CD4-positive, alpha-beta T cell treated with Interleukin-12 subunit alpha and Interleukin-12 subunit beta, for 1 hour (primary cell): ENCODE measurements at places on chromosomes 4 and X.
A peak's percentile ranks its signal among the peaks of the same experiment; 100 is the strongest.

GRCh38 chr4:112952313-112952700 is 97.1 kb upstream of the ANK2 start:
- no peak for DNase-seq

DNA sequence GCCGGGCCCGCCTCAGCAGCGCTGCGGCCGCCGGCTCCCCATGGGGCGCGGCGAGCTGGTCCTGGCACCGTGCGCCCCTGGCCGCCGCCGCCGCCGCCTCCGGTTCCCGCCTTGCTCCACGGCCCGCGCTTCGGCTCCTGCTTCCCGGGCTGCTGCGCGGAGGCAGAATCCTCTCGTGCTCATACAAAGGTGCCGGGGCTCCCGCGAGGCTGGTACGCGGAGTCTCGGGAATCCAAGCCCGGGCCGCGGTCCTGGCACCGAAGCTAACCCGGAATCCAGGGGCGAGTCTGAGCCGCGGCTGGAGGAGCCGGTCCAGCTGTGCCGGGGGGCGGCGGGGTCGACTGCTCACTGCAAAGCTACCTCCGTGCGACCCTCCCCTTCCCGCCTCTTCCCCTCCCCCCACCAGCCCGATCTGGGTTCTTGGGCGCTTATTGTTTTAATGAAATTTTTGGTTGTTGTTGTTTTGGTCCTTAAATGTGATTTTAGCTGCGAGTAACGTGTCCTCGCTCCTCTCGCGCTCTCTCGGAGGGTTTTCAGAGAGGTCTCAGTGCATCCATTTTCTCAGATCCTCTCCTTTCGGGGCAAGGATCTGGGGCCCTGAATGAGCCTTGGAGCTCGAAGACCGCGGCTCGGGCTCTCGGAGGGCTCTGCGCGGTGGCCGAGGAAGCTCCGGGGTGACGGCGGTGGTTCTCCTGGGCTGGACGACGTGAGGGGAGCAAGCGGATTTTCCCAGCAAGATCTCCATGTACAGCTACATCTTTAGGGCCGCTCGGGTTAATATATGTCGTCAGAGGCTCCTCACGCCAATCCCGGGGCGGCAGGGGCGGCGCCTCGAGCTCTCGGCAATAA is at the start of gene HAND2:
HAND2 (minus strand) TSS at position 753 of the 849 bp plus-strand sequence. CDS start 940 bp downstream, outside the sequence.
- no peak for DNase-seq

DNA sequence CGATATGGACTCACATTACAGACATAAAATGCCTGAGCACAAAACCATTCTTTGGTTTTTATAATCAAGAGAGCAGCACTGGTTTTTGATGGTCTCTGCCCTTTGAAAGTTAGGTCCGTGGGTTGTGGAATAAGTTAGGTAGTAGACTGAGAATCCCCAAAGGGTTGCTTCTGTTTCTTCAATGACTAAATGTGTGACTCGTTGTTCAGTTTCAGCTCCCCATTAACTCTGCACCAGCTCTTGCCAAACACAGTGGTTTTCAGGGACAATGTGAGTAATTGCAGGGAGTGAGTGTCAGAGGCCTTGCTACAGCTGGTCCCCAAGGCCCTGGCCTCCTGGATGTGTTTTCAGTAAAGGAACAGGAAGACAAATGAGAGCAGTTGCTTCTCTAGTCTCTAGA is 24.8 kb downstream of the SMIM20 start:
- no peak for DNase-seq

- DNase-seq, result no peak
Observed at GRCh38 chr4:29309050-29309449, 1411.1 kb upstream of the PCDH7 start.

- DNase-seq, result no peak
Observed at GRCh38 chr4:97185233-97185632, 958.0 kb downstream of the STPG2 start.

GRCh38 chr4:8706216-8707044 is 113.9 kb downstream of the CPZ start:
- no peak for DNase-seq

- no peak for DNase-seq
Observed at GRCh38 chrX:100674705-100675104, 30.7 kb downstream of the SRPX2 start.

DNA sequence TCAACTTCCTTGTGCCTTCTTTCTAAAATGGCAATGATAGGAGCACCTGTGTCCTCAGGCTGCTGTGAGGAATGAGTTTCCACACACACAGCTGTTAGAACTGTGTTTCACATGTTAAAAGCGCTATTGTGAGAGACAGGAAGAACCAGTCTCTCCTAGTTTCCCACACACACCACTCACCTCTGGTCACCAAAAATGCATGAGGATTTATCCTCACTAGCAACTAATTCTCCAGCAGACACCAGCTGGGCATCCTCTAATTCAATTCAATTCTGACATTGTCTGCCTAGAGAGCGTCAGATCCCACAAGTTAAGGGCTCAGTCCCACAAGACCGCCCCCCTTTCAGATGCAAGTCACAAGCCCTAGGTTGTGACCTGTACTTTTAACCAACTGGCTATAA is 29.0 kb upstream of the SLC2A9 start:
- DNase-seq, result no peak

DNA sequence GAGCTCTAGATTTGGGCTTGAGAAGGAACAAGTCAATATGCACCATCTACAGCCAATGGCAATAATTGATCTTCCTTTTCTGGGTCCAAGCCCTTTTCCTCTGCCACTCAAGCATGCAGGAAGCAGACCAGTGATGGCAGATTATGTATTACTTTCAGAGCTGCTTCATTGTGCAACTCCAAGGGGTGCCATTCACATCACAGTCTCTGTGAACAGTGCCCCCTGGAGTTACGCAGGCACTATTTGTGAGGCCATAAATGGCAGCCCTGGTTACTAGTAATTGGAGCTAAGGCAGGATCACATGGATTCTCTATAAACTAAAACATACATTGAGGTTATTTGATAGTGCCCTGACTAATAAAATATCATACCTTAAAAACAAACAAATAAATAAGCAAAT is 313.4 kb upstream of the SLC7A11 start:
- no peak for DNase-seq

DNA sequence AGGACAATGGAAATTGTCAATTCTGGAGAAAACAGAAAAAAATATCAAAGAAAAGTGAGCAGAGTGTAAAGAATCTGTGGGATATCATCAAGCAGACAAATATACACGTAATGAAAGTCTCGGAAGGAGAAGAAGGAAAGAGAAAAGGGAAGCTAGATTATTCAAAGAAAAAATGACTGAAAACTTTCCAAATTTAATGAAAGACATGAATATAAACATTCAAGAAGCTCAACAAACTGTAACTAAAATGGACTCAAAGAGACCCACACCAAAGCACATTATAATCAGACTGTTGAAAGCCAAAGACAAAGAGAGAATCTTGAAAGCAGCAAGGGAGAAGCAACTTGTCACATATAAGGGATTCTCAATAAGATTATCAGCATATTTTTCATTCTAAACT is 28.3 kb downstream of the PARM1 start:
- DNase-seq, result no peak

DNA sequence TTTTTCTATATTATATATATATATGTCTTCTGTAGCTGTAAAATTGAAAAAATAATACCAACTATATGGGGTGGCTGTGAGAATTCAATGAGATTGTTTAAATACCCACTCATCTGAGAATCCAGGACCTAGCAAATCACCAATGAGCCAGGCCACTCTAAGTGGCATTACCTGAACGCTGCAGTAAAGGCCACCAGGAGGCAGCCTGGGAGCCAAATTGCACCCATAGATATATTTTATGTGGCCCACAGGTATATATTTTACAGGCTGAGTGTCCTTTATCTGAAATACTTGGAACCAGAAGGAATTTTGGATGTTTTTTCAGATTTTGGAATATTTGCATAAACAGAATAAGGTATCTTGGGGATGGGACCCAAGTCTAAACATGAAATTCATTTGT is 58.2 kb upstream of the C4orf50 start:
- DNase-seq, result peak; percentile 11

DNA sequence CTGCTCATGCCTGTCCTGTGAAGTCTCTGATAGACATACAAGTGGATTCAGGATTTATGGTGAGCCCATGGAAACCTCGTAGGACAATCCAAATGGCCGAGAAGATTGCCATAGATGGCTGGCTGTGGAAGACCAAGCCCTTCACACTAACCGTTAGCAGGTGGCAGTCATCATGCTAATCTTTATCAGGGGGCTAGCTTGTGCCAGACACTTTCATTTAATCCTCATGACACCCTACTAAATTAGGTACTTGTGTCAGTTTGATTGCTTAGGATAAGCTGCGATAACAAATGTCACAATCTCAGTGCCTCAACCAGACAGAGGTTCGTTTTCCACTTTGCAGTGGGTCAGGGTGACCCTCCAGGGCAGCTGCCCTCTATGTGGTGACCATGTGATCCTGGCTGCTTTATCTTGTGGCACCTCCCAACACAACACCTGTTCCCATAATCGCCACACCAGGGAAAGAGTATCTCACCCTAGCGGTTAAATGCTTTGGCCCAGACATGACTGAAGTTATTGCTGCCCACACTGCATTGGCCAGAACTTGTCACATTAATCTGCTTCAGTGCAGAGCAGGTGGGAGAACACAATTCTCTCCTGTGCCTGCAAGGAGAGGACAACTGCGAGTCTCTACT is 60.8 kb downstream of the REPS2 start:
- DNase-seq, result no peak

GRCh38 chr4:61004651-61005170 is 195.4 kb upstream of the ADGRL3 start:
- DNase-seq, result no peak

- peak; percentile 34 for DNase-seq
Observed at GRCh38 chrX:47030339-47030738, 47.9 kb upstream of the RGN start.

DNA sequence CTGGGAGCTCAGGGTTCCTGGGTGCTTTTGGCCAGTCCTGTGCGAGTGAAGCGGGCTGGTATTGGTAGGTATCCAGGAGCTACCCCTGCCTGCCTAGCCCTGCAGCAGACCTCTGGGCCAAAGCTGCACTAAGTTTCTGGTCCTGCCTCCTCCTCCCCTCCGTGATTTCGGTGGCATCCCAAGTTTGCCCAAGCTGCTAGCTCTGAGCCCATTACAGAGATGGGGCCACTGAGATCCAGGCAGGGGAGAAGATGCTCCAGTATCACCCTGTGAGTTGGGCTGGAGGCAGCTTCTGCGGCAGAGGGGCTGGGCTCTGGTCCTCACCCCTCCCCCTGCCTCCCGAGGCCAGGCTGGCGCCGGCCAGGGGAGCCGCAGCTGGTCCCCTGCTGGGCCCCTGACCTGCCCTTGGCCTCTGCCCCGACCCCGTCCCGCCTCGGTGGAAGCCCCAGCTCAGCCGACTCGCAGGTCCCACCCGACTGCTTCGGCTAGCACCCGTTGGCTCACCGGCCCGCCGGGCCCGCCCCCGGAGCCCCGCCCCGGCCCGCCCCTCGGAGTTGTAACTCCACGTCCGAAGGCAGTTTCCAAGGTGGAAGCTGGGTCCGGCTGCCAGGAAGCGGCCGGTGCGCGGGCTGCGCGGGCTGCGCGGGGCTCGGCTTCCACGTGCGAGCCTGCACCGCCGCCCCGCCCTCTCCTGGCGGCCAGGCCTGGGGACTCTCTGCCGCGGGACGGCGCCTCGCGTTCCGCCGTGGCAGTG is at the start of gene DUSP9:
DUSP9 (plus strand) TSS at position 584 of the 754 bp plus-strand sequence. CDS start 751 bp downstream, outside the sequence.
- DNase-seq, result no peak

GRCh38 chr4:167838686-167839085 is 253.7 kb upstream of the ANXA10 start:
- DNase-seq, result no peak

- no peak for DNase-seq
Observed at GRCh38 chr4:54999003-54999402, 126.4 kb downstream of the KDR start.

DNA sequence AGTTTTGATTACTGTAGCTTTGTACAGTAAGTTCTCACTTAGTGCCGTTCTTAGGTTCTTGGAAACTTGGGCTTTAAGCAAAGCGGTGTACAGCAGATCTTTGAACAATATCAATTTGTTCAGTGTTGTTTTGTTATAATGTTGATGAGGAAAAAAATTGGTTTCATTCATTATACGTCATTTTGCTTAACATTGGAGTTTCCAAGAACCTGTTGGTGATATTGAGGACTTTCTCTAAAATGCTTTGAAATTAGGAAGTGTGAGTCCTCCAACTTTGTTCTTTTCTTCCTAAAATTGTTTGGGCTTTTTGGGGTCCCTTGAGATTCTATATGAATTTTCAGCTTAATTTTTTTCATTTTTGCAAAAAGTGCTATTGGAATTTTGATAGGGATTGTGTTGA is 49.1 kb downstream of the STAG2 start:
- DNase-seq, result no peak

GRCh38 chrX:149469406-149469805 is 35.7 kb downstream of the IDS start:
- DNase-seq, result no peak

GRCh38 chrX:53156207-53156596 is 62.3 kb downstream of the KANTR start:
- DNase-seq, result no peak

- no peak for DNase-seq
Observed at GRCh38 chr4:43853565-43854264, 594.9 kb downstream of the KCTD8 start.

DNA sequence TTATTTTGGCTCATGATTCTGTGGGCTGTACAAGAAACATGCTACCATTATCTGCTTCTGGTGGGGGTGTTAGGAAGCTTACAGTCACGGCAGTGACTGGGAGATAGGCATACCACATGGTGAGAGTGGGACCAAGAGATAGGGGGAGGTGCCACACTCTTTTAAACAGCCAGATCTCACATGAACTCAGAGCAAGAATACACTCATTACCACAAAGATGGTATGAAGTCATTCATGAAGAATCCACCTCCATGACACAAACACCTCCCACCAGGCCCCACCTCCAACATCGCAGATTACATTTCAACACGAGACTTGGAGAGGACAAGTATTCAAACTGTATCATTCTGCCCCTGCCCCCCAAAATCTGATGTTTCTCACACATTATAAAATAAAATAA is 2396.7 kb downstream of the PCDH7 start:
- no peak for DNase-seq

- DNase-seq, result no peak
Observed at GRCh38 chr4:79862821-79863220, 210.2 kb downstream of the ANTXR2 start.

DNA sequence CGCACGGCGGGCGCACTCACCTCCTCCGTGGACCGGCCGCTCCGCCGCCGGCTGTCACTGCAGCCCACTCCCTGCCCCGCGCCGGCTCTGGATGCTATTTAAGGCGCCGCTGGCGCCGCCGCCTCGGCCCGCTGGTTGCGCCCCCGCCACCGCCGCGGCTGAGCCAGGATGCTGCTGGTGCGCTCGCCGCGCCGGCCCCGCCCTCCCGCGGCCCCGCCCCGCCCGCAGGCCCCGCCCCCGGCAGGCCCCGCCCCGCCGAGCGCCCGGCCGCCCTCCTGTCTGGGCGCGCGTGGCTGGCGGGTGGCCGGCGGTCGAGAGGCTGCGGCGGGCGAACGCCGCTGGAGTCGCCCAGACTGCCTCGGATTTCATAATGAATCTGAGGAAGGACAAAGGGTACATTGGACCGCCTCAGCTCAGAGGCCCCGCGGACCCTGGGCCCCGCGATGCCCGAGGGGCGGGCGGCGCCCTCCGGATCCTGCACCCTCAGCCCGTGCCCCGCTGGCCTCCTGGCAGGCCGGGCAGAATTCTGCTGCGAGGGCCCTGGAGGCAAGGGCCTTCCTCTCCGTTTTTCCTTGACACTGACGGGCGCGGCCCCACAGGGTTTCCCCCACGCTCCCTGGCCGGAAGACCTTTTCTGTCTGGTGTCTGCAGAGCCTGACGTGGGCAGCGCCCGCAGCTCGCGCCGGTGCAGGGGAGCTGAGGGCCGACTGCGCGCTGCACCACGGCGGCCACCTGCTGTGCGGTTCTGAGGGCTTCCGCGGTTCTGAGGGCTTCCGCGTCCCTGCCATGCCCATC is at the start of gene ACSL1:
ACSL1 (minus strand) TSS at position 73 of the 795 bp plus-strand sequence. CDS start 22,454 bp downstream, outside the sequence.
- DNase-seq, result peak; percentile 86

- DNase-seq, result no peak
Observed at GRCh38 chr4:110159541-110159940, 38.9 kb downstream of the ELOVL6 start.
